NCI-H1092 (cell line): ENCODE measurements at places on chromosomes 2 and 18.

DNA sequence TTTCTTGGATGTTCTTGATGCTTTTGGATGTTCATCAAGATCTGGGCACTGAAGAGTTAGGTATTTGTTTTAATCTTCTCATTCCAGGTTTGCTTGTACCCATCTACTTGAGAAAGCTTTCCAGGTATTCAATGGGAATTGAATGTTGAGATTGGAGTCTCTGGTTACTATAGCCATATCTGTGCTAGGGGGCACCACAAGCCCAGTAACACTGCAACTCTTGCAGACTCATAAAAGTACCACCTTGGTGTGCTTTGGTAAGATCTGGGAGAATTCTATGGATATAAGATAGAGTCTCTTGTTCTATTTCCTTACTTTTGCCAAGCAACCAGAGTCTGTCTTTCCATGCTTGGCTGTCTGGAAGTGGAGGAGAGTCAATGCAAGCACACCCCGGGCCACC, 518.9 kb upstream of the VRK2 start:
- DNase-seq, result no peak

GRCh38 chr2:11582862-11583752, 49.3 kb downstream of the GREB1 start:
- DNase-seq, result peak; percentile 28

- no peak for DNase-seq
Observed at GRCh38 chr2:75311521-75311920, 112.2 kb upstream of the TACR1 start.

GRCh38 chr2:47811668-47812067, 28.7 kb downstream of the MSH6 start:
- no peak for DNase-seq

GRCh38 chr2:74648009-74648443, at the start of gene M1AP:
Gene M1AP, minus strand, starts transcription at chr2:74648330. Its CDS starts 8,055 bp downstream, at chr2:74640275.
- no peak for DNase-seq

DNA sequence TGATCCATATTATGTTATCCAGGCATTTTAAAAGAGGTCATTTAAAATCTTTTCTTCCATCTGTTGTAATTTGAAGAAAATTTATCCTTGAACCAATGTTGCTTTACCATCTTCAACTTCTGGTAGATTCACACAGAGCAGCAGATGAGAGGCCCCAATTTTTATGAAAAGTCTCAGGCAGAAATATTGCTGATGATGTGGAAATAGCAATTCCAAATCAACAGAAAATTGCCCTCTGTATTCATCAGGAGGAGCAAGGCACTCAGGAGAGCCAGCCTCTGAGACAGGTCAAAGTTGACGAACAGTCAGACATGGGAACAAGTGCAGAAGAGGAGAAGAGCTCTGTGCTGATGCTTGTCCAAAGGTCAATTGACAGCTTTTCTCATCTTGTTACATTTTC, 444.9 kb downstream of the NCKAP5 start:
- DNase-seq, result no peak
